ENCODE measurements at places on chromosomes 5 and 9.

DNA sequence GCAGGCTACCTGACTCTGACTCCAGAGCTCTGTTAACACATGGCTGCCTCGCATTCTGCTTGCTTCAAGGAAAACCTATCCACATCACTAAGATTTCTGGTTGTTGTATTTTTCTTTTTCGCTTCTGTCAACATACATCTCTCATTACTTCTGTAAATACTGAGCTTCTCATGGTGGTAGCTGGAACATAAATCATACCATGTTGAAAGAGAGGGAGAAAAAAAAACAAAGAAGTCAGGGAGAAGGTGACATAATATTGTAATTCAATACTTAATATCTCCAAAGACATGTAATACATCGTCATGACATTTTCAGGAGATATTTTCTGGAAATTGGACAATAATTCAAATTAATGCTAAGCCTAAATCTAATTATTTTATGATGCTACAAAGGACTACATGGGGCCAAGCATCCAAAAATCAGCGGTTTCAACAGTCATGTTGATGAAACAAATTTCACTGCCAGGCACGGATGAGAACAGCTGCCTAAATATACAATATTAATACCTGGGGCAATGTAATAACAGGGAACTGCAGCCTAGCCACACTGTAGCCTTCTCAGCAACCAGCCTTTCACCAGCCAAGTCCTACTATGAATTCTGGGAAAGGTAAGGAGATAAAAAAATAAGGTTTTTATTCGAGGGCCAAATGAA, 332.0 kb downstream of the TRIM32 start:
- no peak for DNase-seq

GRCh38 chr5:145205546-145205945, 629.6 kb downstream of the PRELID2 start:
- no peak for DNase-seq

DNA sequence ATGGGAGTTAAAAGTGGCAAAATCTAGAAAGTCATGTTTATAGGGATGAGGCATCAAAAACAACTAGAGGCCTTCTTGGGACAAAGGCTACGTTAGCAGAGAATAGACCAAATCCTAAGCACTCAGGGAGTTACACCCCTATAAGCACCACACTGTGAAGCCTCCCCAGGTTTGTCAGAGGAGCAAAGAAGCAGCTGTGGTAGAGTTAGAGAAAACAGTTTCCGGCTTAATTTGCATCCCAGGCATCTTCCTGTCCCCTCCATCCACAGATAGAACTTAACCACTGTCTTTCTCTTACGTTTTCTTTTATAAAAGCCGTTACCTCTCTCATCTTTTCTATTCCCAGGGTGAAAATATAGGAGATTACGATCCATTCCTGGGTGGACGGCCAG, 188.6 kb upstream of the KLF9 start:
- DNase-seq: no peak

GRCh38 chr5:95159603-95160002, 125.3 kb downstream of the MCTP1 start:
- no peak for DNase-seq

DNA sequence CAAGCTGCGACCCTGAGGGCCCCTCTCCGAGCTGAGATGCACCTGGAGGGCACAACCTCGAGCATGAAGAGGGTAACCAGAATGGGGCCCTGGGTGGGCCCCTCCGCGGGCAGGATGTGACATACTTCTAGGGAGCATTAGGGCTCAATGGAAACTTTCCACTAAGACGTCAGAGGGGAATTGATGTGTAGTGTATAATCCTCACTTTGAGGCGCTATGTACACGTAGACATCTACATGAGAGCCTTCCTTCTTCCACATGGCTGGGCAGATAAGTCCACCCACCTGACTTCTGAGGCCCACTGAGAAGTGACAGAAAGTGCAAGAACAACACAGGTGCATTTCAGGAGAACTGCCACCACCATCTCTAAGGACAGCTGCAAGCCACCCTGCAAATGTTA, 61.0 kb downstream of the DAP start:
- no peak for DNase-seq

DNA sequence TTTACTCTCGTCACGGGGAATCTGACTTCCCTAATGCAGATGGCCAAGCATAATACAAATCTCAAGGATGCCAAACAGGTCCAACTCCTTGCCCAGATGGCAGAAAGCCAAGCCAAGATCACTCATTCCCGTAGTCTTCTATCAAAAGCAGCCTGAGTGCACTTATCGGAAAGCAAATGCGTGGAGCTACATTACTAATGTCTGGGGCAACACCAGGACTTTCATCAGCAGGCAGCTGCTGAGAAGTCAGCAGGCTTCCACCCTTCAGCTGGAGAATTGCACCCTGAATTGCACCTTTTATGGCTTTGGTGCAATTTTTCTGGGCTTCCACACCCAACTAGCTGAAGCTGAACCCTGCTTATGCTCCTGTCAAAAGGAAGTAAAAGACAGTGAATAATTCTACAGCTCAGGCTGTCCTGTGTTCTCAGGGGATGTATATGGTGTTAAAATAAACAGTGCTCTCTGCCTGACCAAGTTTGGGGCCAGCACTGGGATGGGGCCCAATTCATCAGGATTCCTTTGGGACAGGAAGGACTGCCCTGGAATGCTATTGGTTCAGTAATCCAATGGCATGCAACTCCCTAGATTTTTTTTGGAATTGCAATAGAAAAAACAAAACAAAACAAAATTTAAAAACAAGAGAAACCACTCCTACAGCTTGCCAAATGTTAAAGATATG, 92.6 kb downstream of the DPYSL3 start:
- DNase-seq: no peak

DNA sequence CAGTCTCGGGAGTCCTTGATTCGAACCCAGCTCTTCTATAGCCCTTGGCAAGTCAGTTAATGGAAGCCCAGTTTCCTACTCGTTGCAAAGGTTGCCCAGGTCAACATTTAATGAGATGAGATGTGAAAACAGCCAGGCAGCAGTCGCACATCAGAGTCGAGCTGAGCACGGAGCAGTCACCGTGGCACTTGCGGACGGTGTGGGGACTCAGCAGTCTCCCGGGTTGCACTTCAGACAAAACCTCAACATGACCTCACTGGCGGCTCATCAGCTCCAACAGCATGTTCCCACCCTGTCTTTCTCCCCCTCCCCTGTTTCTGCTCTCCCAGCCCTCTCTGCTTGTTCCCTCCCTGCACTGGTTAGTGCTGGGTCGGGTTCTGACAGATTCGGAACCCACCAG, 35.8 kb downstream of the UBE2QL1 start:
- no peak for DNase-seq

GRCh38 chr5:79186021-79186420, 49.9 kb upstream of the JMY start:
- DNase-seq: no peak

DNA sequence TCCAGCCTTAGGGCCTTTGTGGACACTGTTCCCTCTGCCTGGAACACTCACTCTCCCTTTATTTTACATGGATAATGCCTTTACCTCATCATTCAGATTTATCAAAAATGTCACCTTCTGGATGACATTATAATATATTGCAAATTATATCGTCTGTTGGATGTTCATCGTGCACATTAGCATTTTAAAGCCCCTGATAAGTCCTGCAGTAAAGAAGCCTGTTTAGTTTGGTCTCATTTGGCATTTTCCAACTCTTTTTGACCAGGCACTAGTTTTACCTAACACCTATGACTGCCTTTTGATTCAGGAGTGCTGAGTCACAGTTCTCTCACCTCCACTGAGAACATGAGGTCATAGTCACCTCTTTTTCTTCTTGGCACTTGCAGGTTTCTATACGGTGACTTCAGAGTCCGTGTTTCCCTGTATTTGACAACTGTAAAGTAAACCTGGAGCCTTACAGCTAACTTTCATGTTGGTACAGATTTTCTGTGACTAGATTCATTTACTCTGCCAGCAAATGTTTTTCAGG, 57.7 kb upstream of the STC2 start:
- DNase-seq: no peak

DNA sequence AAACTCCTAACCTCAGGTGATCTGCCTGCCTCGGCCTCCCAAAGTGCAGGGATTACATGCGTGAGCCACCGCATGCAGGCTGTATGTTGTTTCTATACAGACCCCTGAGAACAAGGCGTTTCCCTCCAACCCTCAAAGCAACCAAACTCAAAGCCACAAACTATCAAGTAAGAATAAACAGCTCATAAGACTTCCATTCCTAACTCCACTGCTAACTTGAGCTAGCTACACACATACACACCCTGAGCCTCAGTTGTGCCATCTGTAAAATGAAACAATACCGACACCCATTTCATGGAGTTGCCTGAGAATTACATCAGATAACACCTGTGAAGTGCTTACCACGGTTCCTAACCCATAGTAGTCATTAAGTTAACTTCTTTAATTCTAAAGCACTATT, 70.8 kb downstream of the SERINC5 start:
- no peak for DNase-seq

GRCh38 chr5:62649476-62650113, 71.0 kb downstream of the LRRC70 start:
- DNase-seq: no peak

- DNase-seq: no peak
These were observed 6.1 kb upstream of the AFAP1L1 start for GRCh38 chr5:149265597-149265996.

GRCh38 chr9:17531642-17532254, 47.1 kb upstream of the SH3GL2 start:
- DNase-seq: no peak

DNA sequence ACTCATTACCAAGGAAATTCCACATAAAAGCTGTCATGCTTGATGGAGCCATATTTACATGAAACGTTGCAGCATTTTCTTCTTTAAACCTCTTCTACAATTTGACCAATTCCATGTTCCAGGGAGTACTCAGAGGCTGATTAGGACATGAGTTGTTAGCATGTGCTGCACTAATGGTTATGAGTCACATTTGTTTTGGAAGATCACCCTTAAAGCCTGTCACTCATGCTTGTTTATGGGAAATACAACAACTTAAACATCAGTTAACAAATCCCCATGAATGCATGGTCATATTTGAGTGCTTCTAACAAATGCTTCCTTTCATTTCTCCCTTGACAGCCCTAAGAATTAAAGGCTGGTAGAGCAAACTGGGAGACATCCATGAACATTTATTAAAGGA, 156.1 kb downstream of the GHR start:
- no peak for DNase-seq

- DNase-seq: no peak
These were observed 16.7 kb upstream of the RNU6ATAC start for GRCh38 chr9:134180786-134181647.

- no peak for DNase-seq
These were observed at the start of gene NFIB for GRCh38 chr9:14313951-14314423. Gene NFIB, minus strand, starts transcription at chr9:14314141. Its CDS starts 630 bp downstream, at chr9:14313511.

DNA sequence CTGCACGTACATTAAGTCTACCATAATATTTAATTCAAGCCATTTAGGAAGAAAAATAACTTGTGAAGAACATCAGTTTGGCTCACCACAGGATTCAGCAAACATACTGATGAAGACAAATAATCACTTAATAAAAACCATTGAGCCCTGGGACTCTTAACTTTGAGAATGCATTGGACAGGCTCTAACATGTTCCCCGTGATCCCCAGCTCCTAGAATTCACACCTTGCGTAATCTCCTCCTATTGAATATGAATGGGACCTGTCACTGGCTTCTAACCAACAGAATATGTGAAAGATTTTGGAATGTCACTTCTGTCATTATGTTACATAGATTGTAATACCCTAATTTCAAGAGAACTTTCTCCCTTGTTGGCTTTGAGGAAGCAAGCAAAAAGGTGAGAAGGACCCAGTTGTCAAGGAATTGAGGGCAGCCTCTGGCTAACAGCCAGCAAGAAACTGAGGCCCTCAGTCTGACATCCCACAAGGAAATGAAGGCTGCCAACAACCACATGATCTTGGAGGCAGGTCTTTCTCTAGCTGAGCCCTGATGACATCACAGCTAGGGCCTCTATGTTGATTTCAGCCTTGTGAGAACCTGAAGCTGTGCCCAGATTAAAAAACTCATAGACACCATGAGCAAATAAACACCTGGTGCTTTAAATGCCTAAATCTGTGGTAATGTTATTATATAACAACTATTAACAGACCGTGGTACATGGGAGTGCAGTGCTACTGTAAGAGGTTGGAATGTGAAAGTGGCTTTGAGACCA, 433.2 kb downstream of the SEMA5A start:
- DNase-seq: no peak

- no peak for DNase-seq
These were observed 23.2 kb upstream of the C5orf63 start for GRCh38 chr5:127096328-127096993.

DNA sequence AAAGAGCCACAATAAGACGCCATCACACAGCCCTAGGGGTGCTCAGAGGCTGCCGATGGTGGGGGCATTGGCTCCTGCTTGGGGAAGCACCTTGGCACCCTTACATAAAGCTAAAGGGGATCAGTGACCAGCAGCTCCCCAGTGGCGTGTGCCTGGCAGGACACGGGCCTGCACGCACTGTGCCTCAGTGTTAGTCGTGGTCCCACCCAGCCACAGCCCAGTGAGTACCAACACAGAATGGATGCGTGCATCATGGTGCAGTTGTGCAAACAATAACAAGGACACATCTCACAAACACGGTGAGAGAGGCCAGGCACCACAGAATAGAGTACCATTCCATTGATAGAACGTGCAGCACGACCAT, 103.2 kb downstream of the WNK2 start:
- no peak for DNase-seq

DNA sequence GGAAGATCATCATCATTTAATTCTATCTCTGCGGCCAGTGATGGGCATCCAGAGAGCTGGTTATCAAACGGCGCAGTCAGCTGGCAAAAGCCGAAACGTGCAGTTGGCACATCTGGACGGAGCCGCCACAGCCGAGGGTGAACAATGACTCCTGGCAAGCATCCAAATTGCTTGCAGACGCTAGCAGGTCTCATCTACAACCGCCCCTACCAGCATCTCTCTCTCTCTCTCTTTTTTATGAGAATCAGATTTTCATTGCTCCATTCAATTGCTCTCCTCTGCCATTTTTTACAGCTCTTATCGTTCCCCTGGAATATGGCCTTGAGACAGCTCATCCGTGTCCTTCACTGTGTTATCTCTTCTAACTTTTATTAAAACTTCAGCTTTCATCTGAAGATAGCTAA, 165.2 kb downstream of the MAPKAP1 start:
- DNase-seq: no peak

DNA sequence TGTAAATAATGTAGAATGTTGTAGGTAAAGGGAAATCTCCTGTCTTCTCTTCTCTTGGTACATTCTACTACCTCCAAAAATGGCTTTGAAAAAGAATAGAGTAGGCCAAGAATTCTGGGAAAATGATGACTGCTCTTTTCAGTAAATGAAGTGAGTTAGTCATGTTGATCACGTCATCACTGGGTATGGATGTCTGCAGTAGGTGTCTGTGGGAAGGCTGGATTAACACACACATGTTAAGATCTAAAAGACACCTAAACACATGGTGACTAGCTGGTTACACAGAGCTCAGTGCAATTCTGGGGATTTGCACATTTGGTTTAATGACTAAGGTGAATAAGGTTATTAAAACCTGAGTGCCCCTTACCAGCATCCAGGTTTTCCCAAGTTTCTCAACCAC, 161.5 kb downstream of the CEP120 start:
- DNase-seq: no peak

GRCh38 chr5:173672166-173672565, 55.7 kb upstream of the BOD1 start:
- no peak for DNase-seq

All from effector CD4-positive, alpha-beta T cell (primary cell).